ENCODE measurements at places on chromosomes 11 and 22. TPM values are rescaled to one million over a fixed set of nuclear protein-coding genes. Genes with fewer than 3 reads are reported as not detected.

Gene OR10D3
- total RNA-seq, result not detected

Gene MUC5AC
- total RNA-seq, result 0.77 TPM

Gene DERL3
- 6.1 TPM for total RNA-seq

Gene SYT7
- 2.8 TPM for total RNA-seq

Gene MMP8
- 1.5 TPM for total RNA-seq

Gene EIF3F
- total RNA-seq, result 209 TPM
